ENCODE measurements at places on chromosomes 4 and X. TPM values are rescaled to one million over a fixed set of nuclear protein-coding genes. Genes with fewer than 3 reads are reported as not detected.

- DNase-seq: no peak
- peaks cover 15% of the 10 kb centered on the region for H3K4me1 ChIP-seq
- no peaks in the 10 kb centered on the region for H3K27me3 ChIP-seq
- no peak overlapping the region for H3K27ac ChIP-seq
- H3K4me3 ChIP-seq: no peak overlapping the region
- no peaks in the 10 kb centered on the region for H3K36me3 ChIP-seq
These were observed 38.0 kb upstream of the FAM9C start for GRCh38 chrX:13082206-13083065.

- no peaks in the 10 kb centered on the region for H3K4me1 ChIP-seq
- no peak for DNase-seq
- H3K36me3 ChIP-seq: peaks cover 4% of the 10 kb centered on the region
- H3K27me3 ChIP-seq: no peaks in the 10 kb centered on the region
These were observed 14.4 kb downstream of the FOXP3 start for GRCh38 chrX:49250066-49250465.

DNA sequence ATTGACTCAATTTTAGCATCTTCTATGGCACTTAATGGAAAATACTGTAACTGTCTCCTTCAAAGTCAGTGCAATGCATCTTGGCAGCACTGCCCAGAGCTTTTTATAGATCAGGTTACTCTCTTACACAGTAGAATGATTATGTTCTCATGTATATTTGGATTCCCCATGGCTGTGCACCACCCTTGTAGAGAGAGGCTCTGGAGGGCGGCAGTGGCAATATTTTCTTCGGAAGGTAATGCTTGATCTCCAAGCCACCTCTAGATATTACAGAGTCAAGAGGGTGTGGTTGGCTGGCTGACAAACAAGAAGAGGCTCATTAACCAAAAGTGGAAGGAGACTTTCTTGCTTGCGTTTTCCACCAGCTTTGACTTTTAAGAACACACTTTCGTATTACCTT lies 72.8 kb upstream of the ARSJ start:
- no peak overlapping the region for H3K4me3 ChIP-seq
- peaks cover 3% of the 10 kb centered on the region for H3K36me3 ChIP-seq
- no peaks in the 10 kb centered on the region for H3K27me3 ChIP-seq
- H3K4me1 ChIP-seq: no peaks in the 10 kb centered on the region
- H3K27ac ChIP-seq: no peak overlapping the region

DNA sequence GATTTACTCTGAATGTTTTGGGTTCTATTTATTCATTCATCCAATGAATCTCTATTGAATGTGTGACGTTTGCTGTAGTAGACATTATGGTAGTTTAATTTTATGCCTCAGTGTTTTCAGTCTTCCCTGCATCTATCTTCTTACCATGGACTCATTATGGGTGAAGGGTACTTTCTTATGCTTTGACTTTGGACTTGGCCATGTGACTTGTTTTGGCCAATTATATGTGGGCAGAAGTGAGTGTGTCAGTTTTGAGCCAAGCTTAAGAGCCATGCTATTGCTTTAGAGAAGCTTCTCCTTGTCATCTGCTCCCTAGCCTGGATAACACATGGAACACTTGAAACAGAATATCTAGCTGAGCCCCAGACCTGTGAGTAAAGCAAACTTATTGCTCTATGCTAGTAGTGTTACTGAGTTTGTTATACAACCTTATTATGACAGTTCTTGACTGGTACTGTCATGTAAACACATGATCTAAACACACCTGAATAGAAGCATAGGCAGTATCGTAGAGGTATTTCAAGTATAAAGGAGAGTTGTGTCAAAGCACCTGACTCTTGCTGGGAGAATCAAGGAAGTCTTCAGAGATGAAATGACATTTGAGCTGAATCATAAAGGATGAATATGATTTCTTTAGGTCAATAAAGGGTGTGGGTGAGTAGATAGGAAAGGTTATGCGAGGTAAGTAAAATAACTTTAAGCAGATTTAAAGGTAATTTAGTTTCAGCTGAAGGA lies 128.4 kb downstream of the NAA11 start:
- H3K4me1 ChIP-seq: peaks cover 6% of the 10 kb centered on the region
- DNase-seq: no peak
- no peaks in the 10 kb centered on the region for H3K36me3 ChIP-seq

GRCh38 chr4:139794158-139794954 lies 128.7 kb downstream of the MGST2 start:
- H3K4me3 ChIP-seq: no peak overlapping the region
- H3K27me3 ChIP-seq: no peaks in the 10 kb centered on the region
- no peaks in the 10 kb centered on the region for H3K36me3 ChIP-seq
- no peak overlapping the region for H3K27ac ChIP-seq
- no peak for DNase-seq

DNA sequence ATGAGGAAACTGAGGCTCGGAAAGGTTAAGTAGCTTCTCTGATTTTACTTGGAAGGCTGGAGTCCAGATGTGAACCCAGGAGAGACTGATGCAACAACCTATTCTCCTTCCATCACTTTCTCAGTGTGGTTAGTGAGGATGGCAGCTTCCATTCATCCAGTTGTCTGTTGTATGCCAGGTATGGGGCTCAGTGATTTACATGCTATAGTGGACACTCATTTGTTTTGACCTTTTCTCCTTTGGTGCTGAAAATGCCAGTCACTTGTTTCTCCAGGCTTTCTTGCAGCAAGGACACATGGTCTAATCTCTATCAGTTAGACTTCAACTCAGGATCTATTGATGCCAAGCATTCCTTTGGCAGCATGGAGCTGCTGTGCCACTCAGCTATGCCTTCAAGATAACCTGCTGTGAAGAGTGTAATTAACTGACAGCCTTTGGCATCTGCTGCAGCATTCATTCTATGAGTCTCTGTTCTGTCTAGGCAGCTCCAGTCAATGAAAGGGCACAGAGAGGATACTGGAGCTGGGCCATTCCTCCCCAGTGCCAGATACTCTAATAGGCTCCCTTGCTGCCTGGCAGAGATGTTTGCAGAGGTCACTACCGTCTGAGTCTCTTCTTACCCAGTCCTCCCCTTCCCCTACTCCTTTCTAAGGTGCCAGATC lies 11.0 kb upstream of the CWH43 start:
- no peak for DNase-seq
- no peaks in the 10 kb centered on the region for H3K4me1 ChIP-seq
- H3K27ac ChIP-seq: no peak overlapping the region
- H3K4me3 ChIP-seq: no peak overlapping the region
- peaks cover 27% of the 10 kb centered on the region for H3K27me3 ChIP-seq
- no peaks in the 10 kb centered on the region for H3K36me3 ChIP-seq

DNA sequence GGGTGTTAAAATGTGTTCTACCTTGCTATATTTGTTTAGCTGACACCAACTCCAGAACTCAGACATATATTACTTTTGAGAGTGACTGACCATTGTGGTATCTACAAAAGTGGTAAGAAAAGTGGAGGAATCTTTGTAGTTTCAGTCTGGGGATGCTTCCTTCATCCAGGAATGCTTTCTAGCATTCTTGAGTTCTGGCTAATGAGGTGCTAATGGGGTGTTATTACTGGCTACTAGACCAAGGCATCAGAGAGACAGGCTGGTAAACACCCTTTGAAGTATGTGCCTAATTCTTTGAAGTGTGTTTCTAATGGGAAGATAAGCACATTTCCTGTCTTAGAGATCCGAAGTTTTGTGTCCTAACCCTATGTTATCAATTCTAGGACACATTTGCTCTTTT lies 310.4 kb downstream of the SPRY1 start:
- H3K27me3 ChIP-seq: no peaks in the 10 kb centered on the region
- peaks cover 3% of the 10 kb centered on the region for H3K36me3 ChIP-seq
- no peak overlapping the region for H3K27ac ChIP-seq
- no peak for DNase-seq

- DNase-seq: no peak
- no peaks in the 10 kb centered on the region for H3K36me3 ChIP-seq
- peaks cover 48% of the 10 kb centered on the region for H3K4me1 ChIP-seq
- H3K27me3 ChIP-seq: no peaks in the 10 kb centered on the region
These were observed 25.4 kb upstream of the AFAP1 start for GRCh38 chr4:7964890-7965662.

GRCh38 chr4:26269038-26269437 lies 51.8 kb upstream of the RBPJ start:
- H3K4me3 ChIP-seq: no peak overlapping the region
- H3K27ac ChIP-seq: no peak overlapping the region
- DNase-seq: no peak
- peaks cover 13% of the 10 kb centered on the region for H3K4me1 ChIP-seq

DNA sequence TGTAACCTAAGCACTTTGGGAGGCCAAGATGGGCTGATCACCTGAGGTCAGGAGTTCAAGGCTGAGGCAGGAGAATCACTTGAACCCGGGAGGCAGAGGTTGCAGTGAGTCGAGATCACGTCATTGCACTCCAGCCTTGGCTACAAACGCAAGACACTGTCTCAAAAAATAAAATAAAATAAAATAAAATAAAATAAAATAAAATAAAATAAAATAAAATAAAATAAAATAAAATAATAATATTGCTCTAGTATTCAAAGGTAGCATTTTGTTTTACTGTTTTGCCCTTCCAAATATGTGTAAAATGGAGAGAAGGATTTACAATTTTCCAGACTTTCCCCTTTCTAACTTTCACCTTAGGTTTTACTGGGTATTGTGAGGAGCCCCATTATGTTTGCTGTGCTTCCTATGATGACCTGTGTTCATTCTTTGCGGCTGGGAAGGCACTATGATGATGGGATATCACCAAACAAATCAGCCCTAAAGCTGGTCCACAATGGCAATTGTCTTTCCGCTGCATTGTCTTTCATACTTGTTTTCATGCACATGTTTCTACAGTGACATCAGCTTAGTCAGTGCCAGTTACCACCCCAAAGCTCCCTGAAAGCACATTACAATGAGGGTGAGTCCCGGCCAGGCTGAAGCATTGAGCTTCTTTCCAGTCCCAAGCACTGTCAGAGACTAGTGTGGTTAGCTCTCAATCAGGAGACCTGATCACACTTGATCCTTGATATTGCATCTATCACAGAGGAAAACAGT lies 50.8 kb downstream of the DTHD1 start:
- no peaks in the 10 kb centered on the region for H3K27me3 ChIP-seq
- H3K27ac ChIP-seq: no peak overlapping the region
- H3K36me3 ChIP-seq: no peaks in the 10 kb centered on the region
- no peaks in the 10 kb centered on the region for H3K4me1 ChIP-seq
- H3K4me3 ChIP-seq: no peak overlapping the region
- DNase-seq: no peak

GRCh38 chr4:165715989-165716388 lies 157.0 kb upstream of the TLL1 start:
- H3K4me3 ChIP-seq: no peak overlapping the region
- DNase-seq: no peak
- no peaks in the 10 kb centered on the region for H3K36me3 ChIP-seq
- peaks cover 9% of the 10 kb centered on the region for H3K4me1 ChIP-seq
- H3K27ac ChIP-seq: no peak overlapping the region

Gene EPGN
- 16.6 TPM for total RNA-seq

Gene ZFP92
- 0.26 TPM for total RNA-seq
